ENCODE measurements at places on chromosomes 11 and 22. TPM values are rescaled to one million over a fixed set of nuclear protein-coding genes. Genes with fewer than 3 reads are reported as not detected.

- DNase-seq: no peak
Observed at GRCh38 chr22:46841522-46841921, 79.1 kb downstream of the TBC1D22A start.

Gene CRYAB
- 76.7 TPM for polyA plus RNA-seq

- DNase-seq: peak; percentile 95
Observed at GRCh38 chr11:107696140-107696539, 15.7 kb downstream of the SLN start.

- DNase-seq: peak; percentile 95
Observed at GRCh38 chr11:61949169-61950034, 749 bp upstream of the BEST1 start.

GRCh38 chr11:8328231-8328794 lies 64.6 kb upstream of the LMO1 start:
- no peak for DNase-seq

Gene ZNF280B
- 1.2 TPM for polyA plus RNA-seq

DNA sequence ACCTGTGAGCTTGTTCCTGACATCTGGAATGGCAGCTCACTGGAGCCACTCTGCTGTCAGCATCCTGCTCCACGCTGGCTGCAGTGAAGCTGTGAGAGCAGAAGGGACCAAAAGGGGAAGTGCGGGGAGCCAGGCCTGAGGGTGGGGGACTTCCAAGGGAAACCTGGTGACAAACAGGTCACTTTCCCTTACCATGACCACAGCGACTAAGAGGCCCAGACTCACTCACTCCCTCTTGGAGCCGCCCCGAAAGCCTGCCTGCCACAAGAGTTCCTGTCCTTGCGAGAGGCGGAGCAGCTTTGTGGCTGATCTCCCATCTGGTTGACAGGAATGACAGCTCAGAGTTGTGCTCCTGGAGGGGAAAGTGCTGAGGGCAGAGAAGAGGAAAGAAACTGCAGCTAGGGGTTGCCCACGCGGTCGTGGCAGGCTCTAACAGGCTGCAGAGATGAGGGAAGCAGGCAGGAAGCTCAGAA lies 183.8 kb upstream of the NTM start:
- no peak for DNase-seq

DNA sequence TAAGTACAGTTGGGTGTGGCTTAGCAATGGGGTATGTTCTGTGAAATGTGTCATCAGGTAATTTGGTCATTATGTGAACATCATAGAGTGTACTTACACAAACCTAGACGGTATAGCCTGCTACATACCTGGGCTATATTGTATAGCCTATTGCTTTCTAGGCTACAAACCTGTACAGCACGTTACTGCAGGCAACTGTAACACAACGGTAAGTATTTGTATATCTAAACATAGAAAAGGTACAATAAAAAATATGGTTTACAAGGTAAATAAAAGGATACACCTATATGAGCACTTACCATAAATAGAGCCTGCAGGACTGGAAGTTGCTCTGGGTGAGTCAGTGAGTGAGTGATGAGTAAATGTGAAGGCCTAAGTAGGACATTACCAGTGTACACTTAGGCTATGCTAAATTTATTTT lies 73.1 kb upstream of the GDPD4 start:
- no peak for DNase-seq

Gene C22orf23
- polyA plus RNA-seq: 0.38 TPM

- DNase-seq: no peak
Observed at GRCh38 chr22:40719599-40719998, 40.3 kb downstream of the MCHR1 start.

- no peak for DNase-seq
Observed at GRCh38 chr11:16764888-16765287, 26.4 kb downstream of the C11orf58 start.

Gene FOLR2
- not detected for polyA plus RNA-seq

GRCh38 chr22:17381192-17381913 lies 12.1 kb downstream of the CECR2 start:
- DNase-seq: no peak

- no peak for DNase-seq
Observed at GRCh38 chr22:18056807-18057474, 20.8 kb upstream of the PEX26 start.

Gene SERPIND1
- polyA plus RNA-seq: not detected

- no peak for DNase-seq
Observed at GRCh38 chr11:76787911-76788596, 4.9 kb downstream of the TSKU start.

Gene PHETA2
- 27.4 TPM for polyA plus RNA-seq

Gene OR52K2
- not detected for polyA plus RNA-seq

Gene RIC3
- polyA plus RNA-seq: not detected

- no peak for DNase-seq
Observed at GRCh38 chr22:35375031-35375430, 5.9 kb upstream of the HMOX1 start.

Gene SCGB2A2
- not detected for polyA plus RNA-seq
